ENCODE measurements at places on chromosomes 1 and 21. TPM values are rescaled to one million over a fixed set of nuclear protein-coding genes. Genes with fewer than 3 reads are reported as not detected.

Gene CCDC181
- total RNA-seq, result 57.0 TPM

Gene CAMK2N1
- total RNA-seq, result 27.9 TPM

Gene S100A7
- not detected for total RNA-seq

Gene CBS
- 11.1 TPM for total RNA-seq

Gene FALEC
- not detected for total RNA-seq

Gene MAN1C1
- 29.9 TPM for total RNA-seq

Gene OR2L5
- 0.44 TPM for total RNA-seq

Gene TCHH
- total RNA-seq, result 0.66 TPM

Gene MRPL24
- total RNA-seq, result 20.5 TPM

Gene GRHL3
- total RNA-seq, result 0.55 TPM

Gene CD34
- 54.6 TPM for total RNA-seq

Gene IFNAR1
- 51.9 TPM for total RNA-seq

Gene NPR1
- 6.8 TPM for total RNA-seq

Gene KIF26B
- 10.1 TPM for total RNA-seq

Gene AK5
- 11.2 TPM for total RNA-seq

Gene AGMAT
- total RNA-seq, result 1.2 TPM

Gene MIA3
- total RNA-seq, result 69.7 TPM

Gene ARTN
- 2.4 TPM for total RNA-seq

Gene GSTM1
- not detected for total RNA-seq

Gene WLS
- 106 TPM for total RNA-seq

Gene ZSWIM5
- 23.0 TPM for total RNA-seq

Gene CRP
- total RNA-seq, result not detected

Gene KRTAP21-2
- not detected for total RNA-seq

Gene OR2L13
- total RNA-seq, result 0.71 TPM

Gene NLRP3
- total RNA-seq, result 2.2 TPM

Gene YBEY
- total RNA-seq, result 20.6 TPM

Gene SPRR2A
- not detected for total RNA-seq

Gene CLDN8
- total RNA-seq, result 2.0 TPM

Gene SELP
- 9.5 TPM for total RNA-seq

Gene TNFRSF25
- total RNA-seq, result 30.7 TPM

All from camera-type eye (tissue), 1 donor.